ENCODE measurements at places on chromosomes 16 and 17.
A peak's percentile ranks its signal among the peaks of the same experiment; 100 is the strongest.

DNA sequence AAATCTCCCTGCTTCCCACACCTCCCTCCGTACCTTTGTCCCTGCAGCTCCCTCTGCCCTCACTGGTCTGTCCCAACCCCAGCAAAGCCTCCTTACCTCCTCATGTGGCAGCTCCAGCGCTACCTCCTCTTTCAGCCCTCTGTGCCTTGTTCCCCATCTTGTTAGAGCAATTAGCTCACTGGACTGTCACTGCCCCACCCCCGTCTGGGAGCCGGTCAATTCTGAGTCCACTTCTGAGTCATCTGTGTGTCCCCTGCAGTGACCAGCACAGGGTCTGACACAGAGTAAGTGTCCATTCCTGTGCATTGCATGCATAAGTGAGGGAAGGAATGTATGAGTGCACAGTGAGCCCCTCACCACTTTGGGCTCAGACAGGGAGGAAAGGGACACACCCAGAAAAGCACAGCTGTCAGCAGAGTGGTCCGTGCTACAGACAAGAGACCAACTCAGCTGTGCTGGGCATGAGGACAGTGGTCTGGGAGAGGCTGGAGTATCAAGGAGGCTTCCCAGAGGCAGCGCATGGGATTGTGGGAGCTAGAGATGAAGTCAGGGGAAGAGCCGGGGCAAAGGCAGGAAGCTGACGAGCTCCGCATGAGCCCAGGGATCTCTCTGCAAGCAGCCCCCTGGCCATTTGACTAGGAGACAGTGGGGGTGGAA is 45.9 kb downstream of the PITPNM3 start:
- no peak for DNase-seq

- no peak for DNase-seq
Observed at GRCh38 chr17:39219647-39220154, 6.0 kb downstream of the STAC2 start.

GRCh38 chr16:3570420-3571062 is 6.7 kb downstream of the NLRC3 start:
- DNase-seq: no peak

DNA sequence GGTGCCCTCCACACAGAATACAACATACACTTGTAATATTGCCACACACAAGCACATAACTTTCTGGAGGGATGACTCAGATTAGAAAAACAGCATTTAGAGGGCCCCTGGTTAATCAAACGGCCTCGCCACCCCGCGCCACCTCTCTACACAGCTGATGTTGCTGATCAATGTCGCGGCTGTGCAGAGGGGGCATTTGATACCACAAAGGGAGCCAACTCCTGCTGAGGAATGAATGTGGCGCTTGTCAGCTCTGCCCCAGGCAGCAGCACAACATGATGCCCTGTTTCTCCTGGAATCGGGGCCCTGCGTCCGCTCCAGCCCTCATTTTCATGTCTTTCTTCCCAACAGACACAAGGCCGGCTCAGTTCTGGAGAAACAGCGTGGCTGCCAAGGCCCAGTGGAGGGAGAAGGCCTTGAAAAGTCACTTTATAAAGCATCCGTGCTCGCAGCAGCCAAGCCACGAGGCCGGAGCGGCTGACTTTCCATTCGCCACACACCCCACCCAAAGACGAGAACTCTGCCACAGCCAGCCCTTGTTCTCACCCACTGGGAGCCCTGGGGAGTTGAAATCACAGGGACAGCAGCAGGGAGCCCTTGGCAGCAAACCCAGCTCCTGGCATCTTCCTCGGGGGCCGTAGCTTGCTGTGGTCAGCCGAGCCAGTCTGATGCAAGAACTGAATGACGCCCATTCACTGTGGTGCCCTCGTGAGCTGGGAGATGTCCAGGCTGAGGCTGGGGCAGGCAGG is 65.6 kb downstream of the XYLT1 start:
- DNase-seq: no peak

DNA sequence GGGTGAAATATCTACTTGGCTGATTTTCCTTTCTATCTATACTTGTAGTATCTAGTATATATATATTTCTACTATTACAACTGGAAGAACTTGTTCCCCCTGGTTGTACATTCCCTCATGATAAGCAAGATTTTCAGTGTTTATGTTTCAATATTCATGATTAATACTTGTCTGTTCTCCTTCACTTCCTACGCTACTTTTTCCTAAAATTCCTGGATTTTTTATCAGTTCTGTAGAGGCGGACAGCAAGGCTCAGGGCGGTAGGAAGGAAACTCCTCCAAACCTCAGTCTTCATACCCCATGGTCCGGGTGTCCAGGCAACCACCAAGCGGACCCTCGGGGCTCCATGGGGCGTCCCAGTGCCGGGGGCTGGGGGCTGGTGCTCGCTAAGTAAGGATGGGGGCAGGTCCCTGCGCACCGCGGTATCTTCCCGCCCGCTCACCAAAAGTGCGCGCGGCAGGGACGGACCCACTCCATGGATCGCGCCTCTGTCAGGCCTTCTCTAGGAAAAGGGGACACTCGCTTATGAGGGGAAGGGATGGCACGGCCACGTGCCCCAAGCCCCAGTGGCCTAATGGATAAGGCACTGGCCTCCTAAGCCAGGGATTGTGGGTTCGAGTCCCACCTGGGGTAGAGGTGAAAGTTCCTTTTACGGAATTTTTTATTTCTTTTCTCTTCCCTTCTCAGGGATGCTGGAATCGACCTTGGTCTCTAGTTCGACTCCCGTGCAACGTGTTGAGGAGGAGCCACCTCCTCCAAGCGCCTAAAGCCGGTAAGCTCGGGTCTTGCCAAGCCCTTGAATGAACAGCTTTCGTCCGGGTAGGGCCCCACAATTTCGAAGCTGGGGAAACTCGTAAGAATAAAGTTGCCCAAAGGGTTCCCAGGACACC is 13.2 kb downstream of the ATP5PD start:
- peak; percentile 62 for DNase-seq

DNA sequence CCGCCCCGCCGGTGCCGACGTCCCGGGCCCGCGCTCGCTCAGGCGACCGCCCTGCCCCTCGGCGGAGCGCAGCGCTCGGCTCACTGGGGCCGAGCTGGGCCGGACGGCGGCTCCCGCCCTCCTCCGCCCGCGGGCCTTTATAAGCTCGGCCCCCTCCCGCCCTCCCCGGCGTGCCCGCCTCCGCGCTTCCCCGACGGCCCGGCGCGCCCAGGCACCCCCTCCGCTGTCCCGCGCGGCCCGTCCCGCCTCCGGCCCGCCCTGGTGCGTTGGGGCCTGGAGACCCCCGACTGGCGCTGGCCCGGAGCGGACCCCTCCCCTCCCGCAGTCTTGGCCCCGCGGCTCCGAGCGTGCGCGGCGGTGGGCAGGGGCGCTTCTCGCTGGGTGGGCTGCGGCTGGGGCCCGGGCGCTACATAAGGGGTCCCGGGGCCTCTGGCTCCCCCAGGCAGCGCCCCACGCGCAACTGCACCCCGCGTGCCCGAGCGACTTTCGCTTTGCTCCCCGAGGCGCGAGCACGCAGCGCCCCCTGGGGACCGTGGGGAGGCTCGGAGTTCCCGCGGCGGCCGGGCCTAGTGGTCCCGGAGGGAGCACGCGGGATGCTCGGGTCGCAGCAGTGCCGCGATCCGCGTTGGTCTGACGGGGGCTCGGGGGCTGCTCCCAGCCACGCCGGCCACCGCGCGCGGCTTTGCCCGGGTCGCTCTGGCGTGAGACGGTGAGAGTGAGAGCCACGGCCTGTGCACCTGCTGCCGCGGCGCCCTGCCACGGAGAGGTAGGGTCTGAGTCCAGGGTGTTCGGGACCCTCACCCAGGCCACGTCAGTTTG is at the start of gene PIEZO1:
PIEZO1 (minus strand) TSS at position 115 of the 819 bp plus-strand sequence. CDS start 256 bp downstream, outside the sequence.
- DNase-seq: peak; percentile 82

DNA sequence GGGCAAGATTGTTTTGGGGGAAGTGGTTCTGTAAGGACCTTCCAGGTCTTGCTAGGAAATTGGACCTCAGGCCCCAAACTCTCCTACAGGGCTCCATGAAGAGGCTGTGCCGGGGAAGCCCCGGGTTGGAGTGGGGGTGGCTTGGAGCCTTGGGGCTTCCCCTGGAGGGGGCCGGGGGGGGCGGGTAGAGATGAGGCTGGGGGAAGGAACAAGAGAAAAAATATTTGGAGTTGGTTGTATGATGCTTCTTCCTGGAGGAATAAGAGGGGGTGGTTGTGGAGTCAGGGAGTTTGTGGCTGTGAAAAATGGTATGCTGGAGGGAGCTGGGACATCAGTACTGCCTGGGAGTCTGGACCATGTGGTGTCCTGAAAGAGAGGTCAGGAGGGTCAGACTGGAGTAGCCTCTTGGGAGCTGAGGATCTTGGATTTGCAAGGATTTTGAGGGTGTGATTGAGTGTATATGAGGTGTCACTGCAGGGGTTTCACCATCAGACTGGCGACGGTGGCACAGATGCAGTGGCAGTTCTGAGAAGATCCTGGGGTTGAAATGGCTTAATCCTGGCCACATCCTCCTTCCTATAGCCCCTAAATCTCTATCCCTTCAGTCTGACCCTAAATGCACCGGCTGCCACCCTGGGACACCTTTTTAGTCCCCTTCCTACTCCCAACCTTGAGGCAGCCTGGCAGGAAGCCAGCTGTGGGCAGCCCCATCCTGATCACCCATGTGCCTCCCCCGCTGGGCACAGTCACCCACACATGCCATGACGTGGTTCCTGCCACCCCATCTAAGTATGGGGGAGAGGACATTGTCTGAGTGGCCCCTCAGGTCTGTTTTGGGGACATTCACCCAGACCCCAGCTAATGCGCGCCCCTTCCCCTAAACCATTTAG is 10.9 kb downstream of the RARA start:
- DNase-seq: no peak
